ENCODE measurements at places on chromosomes 16 and 17.

GRCh38 chr16:57704905-57705852 lies 10.6 kb downstream of the DRC7 start:
- DNase-seq = no peak

GRCh38 chr17:8186446-8186786 lies 3.6 kb downstream of the BORCS6 start:
- no peak for DNase-seq

GRCh38 chr16:76278980-76279379 lies 1.8 kb downstream of the CNTNAP4 start:
- no peak for DNase-seq

DNA sequence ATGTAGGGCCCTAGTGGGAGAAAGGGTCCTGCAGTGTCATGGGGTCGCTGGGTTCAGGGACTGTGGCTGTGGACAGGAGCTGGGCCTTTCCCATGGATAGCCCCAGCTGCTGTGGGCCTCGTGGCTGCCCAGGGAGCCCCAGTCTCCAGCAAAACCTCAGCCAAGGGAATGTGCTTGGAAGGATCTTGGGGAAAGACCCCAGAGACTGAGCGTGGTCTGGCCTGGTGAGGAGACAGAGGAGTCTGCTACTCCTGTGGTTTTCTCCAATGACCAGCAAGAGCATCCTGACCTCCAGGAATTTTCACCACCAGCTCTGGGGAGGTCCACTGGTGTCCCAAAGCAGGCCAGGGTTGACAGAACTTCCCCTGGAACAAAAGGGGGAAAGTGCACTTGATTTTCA lies 42.3 kb downstream of the RNF112 start:
- DNase-seq = peak; percentile 28

- DNase-seq = no peak
These were observed 111.4 kb downstream of the PRKCA start for GRCh38 chr17:66413559-66414520.

GRCh38 chr17:40071313-40072039 lies 8.7 kb downstream of the THRA start:
- no peak for DNase-seq

DNA sequence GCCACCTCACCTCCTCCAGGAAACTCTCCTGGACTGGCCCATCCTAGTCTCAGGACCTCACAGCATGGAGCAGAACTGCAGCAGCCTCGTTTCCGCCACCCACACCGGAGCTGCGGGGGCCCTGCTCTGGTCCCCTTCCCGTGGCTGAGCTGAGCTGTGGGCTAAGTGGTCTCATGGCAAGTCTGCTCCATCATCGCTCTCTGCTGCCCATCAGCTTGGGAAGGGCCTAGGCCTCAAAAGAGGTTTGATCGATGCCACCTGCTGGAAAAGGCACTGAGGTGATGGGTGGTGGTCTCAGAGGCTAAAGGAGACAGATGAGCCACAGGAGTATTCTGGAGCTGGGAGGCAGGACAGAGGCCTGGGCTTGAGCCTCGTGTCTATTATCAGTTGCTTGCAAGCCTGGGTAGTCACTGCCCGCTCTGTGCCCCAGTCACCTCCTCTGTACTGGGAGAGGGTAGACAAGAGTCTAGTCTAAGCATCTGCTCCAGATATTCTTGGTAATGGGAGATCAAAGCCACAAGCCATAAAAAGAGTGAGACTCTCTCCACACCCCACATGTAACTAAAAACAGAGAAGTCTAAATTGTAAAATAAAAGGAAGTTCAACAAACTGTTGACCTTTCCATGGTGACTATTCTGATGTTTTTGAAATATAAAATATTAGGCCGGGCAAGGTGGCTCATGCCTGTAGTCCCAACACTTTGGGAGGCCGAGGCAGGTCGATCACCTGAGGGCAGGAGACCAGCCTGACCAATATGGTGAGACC lies 1.6 kb downstream of the ITGAE start:
- no peak for DNase-seq

- no peak for DNase-seq
These were observed 239.3 kb upstream of the EEF2KMT start for GRCh38 chr16:5336941-5337340.

DNA sequence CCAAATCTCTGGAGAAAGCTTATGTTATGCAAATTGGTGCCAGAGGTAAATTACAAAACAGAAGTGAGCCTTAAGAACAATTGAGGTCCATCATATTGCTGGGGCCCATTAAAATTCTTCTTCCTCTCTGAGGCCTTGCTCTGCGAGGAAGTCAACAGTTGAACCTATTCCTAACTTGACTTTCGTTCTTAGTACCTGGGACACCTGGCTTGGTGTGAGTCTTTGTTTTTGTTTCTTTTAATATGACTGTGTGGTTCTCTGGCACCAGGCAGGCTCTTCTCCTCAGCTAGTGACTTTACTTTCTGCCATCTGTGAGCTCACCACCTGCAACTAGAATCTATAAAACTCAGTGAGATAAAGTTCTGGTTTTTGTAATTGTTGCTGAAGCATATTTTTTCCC lies 120.4 kb downstream of the CBLN1 start:
- no peak for DNase-seq

DNA sequence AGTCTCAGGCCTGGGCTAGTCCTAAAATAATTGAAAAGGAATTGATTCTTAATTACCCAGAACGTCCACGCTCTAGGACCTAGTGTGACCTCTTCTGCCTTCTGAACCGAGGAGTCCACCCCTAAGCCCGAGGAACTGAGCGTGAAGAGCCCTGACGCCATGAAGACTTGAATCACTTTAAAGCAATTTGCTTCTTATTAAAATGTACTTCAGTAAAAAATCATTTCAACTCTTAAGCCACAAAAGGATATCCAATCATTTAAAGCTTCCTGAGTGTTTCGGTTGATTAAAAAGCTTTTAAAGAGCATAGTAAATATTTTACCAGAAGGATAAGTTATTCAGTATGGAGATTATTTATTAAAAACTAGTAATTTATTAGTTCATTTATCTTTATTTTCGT lies 11.6 kb downstream of the HSBP1 start:
- no peak for DNase-seq

- no peak for DNase-seq
These were observed 587.7 kb downstream of the MAF start for GRCh38 chr16:79012671-79013434.

GRCh38 chr17:70871180-70871818 lies 702.0 kb downstream of the KCNJ2 start:
- DNase-seq = no peak

DNA sequence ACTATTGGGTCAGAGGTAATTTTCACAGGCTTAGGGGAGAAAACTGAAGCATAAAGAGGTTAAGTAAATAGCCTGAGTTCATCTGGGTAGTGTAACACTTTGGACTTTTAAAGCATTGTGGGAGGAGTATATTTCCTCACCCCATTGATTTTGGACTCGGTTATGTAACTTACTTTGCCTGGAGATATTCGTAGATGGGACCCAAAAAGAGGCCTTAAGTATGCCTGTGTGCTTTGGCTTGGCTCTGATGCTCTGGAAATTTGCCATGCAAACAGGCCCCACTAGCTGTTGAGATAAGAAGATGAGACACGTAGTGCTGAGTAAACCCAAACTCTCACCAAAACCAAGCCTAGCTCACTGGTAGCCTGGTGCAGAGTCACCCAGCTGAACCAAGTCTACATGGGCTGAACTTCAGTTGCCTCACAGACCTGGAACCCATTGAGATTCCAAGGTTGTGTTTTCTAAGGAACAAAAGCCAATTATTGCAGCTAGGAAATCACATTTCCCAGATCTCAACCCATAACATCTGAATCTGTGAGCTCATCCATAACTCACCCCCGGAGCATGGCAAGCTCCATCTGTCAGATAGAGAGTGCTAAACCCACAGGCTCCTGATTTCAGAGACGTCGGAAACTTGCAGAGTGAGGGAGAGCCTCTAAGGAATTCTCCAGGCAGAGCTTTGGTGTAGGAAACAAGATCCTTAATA lies 536.0 kb upstream of the C16orf82 start:
- no peak for DNase-seq

- peak; percentile 21 for DNase-seq
These were observed 68.6 kb downstream of the SEC14L1 start for GRCh38 chr17:77209330-77209748.

- DNase-seq = no peak
These were observed 164.0 kb upstream of the HS3ST3A1 start for GRCh38 chr17:13765701-13766100.

GRCh38 chr16:57844416-57845030 lies 42.2 kb upstream of the KIFC3 start:
- no peak for DNase-seq
